RPMI8226 (cell line): ENCODE measurements at places on chromosomes 2 and 18.
A peak's percentile ranks its signal among the peaks of the same experiment; 100 is the strongest.

DNA sequence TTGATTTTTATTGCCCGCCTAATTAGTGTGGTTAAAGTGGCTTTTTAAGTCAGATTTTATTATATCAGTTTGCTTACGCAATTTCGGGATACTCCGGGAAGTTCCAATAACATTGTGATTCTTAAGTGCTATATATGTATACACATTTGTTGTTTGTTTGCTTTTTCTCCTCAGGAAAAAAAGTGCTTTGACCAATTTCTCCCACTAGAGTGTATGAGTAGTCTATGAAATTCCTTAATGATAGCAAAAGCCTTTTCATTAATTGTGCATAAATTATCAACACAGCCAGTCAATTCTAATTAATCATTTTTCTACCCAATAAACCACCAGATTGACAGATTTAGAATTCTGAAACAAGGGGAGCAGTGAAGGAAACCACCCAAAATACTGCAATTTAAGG is 172.2 kb downstream of the DPP10 start:
- DNase-seq = no peak

- DNase-seq = no peak
Measured at GRCh38 chr2:238692562-238692961, 155.3 kb upstream of the TWIST2 start.

- DNase-seq = peak; percentile 28
Measured at GRCh38 chr2:134142903-134143302, 111.0 kb upstream of the MGAT5 start.

GRCh38 chr2:100180503-100180902 is 38.1 kb upstream of the AFF3 start:
- no peak for DNase-seq

DNA sequence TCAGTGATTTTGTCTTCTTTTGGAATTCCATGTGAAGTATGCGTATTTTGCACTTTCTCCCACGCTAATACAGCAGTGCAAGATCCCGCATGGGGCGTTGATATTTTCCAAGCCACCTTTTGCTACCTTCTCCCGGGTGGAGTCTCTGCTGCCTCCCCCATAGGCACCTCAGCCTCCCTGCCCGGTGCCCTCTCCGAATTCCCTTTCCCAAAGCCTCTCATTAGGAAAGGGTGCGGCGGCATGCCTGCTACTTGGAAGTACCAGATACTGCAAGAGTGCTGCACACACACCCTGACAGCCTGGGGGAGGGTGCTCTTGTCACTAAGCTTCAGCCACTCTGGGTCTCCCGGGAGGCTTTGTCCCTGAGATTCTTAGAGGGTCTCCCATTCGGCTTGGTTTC is 114.4 kb upstream of the PXDN start:
- no peak for DNase-seq

- DNase-seq = no peak
Measured at GRCh38 chr2:88698027-88698413, 6.5 kb downstream of the RPIA start.

GRCh38 chr18:21650311-21650710 is 38.2 kb downstream of the SNRPD1 start:
- DNase-seq = no peak

GRCh38 chr2:120867290-120868241 is 131.9 kb downstream of the GLI2 start:
- no peak for DNase-seq

DNA sequence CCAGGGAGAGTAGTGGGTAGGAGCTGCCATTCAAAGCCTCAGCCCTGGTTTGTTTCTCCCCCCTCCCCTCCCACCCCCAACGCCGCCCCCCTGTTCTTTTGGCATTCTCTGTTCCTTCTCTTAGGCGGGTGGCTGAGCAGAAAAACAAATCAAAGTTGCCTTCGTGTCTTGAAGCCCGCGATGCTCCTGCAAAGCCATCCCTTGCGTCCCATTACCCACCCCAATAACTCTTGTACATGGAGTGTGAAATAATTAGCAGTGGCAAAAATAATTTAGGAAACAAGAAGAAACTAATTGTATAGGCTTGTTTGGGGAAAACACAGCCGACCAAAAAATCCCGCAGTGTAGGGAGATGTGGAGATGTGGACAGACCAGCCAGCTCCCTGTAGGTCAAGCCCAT is 59.6 kb downstream of the CELF4 start:
- no peak for DNase-seq

- DNase-seq = no peak
Measured at GRCh38 chr2:182761903-182762302, 45.8 kb downstream of the DNAJC10 start.

DNA sequence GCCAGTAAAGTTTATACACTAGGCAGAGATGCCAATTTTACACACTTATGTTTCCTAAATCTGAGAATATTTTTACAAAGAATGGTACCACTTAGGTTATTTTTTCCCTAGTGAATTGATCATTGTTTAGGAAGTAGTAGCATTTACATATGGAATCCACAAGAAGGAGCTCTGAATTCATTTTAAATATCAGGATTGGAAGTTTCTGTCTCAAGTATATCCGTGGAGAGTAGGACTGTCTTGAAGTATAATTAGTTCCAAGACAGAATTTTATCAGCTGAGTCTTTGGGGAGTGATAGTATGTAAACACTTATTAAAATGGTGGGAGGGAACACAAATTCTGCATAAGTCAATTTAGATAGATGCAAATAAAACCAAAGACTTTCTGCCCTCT is 82.3 kb upstream of the FAM98A start:
- no peak for DNase-seq

DNA sequence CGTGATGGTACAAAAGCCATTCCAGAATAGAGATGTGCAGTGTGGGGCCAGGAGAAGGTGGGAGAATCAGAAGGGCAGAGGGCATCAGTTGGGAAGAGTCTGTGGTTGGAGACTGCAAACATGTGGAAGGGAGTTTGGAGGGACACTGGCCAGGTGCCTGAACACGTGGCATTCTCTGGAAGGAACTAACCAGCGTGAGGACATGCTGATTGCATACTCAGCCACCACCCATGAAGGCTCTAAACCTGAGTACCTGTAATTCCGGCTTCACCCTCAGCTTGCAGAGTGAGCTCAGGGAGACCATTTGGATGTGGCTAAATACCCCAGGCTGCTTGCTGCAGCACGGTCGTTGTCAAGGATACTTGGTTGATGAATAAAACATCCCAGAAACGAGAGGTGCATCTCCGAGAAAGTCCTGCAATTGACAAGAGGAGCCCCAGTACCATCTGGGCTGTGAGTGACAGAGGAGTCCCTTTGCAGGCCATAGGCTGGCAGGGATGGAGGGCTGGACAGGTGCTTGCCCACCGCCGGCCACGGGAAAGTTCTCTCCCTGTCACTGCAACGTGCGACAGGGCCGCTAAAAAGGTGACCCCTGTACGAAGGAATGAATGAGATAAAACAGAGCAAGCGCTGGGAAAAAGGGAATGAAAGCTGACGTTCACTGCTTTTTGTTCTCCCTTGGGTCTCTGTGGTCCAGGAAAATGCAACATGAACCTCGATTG is 5.0 kb downstream of the ACKR3 start:
- DNase-seq = no peak

GRCh38 chr2:132849118-132849517 is 179.1 kb upstream of the LYPD1 start:
- DNase-seq = no peak

DNA sequence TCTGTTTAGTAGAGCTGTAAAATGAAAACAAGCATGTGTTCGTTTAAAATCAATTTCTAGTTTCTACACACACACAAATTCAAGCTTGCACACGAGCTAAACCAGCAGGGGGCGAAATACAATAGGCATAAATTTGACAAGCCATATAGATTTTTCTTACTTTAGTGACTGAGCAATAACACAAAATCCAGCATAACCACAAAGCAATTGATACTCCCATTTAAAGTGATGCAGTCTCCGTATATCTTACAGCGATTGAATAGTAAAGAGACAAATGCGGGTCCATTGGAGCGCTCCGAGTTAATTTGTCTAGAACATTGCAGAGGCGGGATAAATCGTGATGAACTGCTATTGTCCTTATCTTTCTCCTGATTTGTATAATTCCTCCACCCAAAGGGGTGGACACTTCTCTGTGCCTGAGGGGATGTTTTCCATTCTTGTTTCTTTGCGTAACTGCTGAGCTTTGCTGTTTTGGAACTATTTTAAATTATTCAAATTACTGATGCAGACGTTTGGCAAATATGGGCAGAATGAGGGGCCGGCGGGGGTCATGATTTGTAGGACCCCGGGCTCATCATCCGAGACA is 1.2 kb upstream of the AFTPH start:
- DNase-seq = peak; percentile 89

GRCh38 chr2:106541333-106541732 is 54.2 kb downstream of the CD8B2 start:
- DNase-seq = no peak

- no peak for DNase-seq
Measured at GRCh38 chr2:69077252-69077950, 64.4 kb downstream of the ANTXR1 start.

- no peak for DNase-seq
Measured at GRCh38 chr18:2442006-2442405, 129.3 kb downstream of the METTL4 start.

GRCh38 chr2:113203217-113203530 is 29.4 kb downstream of the PSD4 start:
- no peak for DNase-seq

DNA sequence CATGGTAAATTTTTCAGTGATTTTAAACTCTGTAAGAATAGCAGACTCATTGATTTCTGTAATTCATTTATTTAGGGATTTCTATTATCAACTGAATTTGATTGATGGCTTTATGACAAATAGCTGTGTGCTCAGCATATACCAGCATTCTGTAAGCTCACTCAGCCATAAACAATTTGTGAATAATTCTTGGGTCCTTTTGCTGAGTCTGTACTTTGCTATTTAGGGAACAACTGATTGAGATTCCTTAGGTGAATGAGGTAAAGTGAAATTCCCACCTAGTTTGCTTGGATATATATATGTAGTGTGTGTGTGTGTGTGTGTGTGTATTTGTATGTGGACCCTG is 76.7 kb upstream of the CAVIN2 start:
- no peak for DNase-seq

DNA sequence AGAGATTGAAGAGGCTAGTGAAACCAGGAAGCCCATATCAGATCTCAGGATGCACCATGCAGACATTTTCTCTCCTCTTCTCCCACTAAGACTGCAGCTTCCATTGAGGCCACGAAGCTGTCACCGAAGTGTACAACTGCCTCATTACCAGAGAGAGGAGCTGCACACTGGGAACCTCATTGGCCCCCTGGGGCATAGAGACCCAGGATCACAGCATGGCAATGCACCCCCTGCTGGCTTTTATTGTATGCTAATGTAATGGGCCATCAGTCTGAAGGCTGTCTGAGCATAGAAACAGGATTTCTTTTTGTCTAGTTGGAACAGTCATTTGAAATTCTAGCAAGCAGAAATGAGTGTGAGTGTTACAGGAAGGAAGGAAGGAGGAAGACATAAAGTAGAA is 861.6 kb upstream of the CELF4 start:
- peak; percentile 10 for DNase-seq

GRCh38 chr2:204706939-204707338 is 161.7 kb downstream of the PARD3B start:
- DNase-seq = peak; percentile 62

GRCh38 chr2:74367789-74368188 is 12.3 kb downstream of the DCTN1 start:
- DNase-seq = no peak

- no peak for DNase-seq
Measured at GRCh38 chr18:71844814-71845213, 699.3 kb downstream of the CBLN2 start.

- DNase-seq = no peak
Measured at GRCh38 chr2:216296856-216297255, 75.4 kb downstream of the MARCHF4 start.

DNA sequence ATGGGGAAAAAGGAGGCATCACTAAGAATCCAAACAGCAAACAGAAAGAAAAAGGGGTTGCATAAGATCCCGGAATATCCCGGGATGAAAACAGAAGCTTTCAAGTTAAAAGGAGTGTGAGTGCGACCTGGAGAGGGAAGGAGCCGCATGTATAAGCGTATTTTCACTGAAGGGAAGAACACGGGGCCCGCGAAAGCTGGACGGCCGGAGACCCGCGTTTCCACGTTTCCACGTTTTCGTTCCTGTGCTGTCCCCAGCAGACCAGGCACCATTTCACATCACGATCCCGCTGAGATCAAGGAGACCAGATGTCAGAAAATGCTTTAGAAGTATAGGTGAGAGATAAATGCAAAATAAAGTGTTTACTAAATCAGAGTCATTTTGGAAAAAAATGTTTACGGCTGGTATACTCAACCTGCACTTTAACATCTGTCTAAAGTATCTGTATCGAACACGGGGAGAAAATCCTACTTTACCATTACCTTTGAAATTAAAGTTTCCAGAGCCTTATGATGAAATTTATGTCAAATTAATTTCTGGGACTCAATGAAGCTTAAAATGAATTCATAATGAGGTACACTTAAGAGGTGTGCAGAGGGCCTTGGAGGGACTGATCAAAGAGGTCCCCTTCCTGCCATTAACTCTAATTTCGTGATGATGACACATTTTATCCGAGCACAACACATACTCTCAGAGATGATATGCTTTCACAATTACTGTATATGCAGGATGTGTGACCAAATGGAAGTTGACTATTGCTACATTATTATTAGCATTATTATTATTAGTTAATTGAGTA is 71.0 kb upstream of the SALL3 start:
- no peak for DNase-seq

DNA sequence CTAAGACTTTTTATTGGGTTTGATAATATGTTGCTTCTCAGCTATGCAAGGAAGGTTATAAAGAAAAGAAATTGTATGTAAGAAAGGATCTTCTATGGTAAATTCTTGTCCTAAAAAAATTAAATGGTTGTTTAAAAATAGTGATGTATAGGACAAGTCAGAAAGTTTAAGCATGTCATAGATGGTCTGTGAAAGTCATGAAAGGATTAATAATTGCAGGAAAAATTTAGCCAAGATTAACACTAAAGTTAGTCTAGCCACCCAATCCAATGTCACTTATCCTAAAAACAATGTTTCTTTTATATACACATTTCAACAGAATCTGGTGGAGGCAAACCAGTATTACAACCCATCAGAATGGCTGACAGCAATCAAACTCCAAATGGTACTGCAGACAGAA is 1046.7 kb upstream of the SLC39A10 start:
- DNase-seq = no peak

GRCh38 chr2:12318427-12319057 is 398.2 kb upstream of the TRIB2 start:
- no peak for DNase-seq

DNA sequence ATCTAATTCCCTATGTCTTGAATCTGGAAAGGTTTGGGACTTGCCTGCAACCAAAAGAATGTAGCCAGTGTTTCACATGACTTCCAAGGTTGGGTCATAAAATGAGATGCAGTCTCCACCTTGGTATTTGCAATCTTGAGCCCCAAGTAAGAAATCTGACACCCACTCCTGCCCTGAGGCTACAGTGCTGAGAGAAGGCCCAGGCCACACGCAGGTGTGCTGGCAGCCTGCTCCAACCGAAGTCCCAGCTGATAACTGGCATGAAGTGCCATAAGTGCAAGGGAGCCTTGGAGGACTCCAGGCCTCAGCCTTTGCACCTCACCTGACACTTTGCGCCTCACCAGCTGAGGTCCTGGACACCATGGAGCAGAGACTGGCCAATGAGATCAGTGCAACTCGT is 182.7 kb downstream of the ANAPC1 start:
- peak; percentile 92 for DNase-seq

- peak; percentile 88 for DNase-seq
Measured at GRCh38 chr2:203535078-203535783, at the start of gene RAPH1. Gene RAPH1, minus strand, starts transcription at chr2:203535301. Its CDS starts 39,948 bp downstream, at chr2:203495353.

GRCh38 chr18:21826641-21827302 is 86.2 kb downstream of the MIB1 start:
- DNase-seq = peak; percentile 92

- DNase-seq = no peak
Measured at GRCh38 chr2:159946326-159946999, 116.0 kb downstream of the PLA2R1 start.
